ENCODE measurements at places on chromosomes 4 and X.

GRCh38 chr4:67535280-67535840 lies 9.9 kb downstream of the CENPC start:
- DNase-seq, result no peak

- peak; percentile 2 for DNase-seq
These were observed 162.8 kb downstream of the FBXO8 start for GRCh38 chr4:174120446-174121295.

GRCh38 chr4:22719218-22719617 lies 26.5 kb downstream of the GBA3 start:
- DNase-seq, result no peak

DNA sequence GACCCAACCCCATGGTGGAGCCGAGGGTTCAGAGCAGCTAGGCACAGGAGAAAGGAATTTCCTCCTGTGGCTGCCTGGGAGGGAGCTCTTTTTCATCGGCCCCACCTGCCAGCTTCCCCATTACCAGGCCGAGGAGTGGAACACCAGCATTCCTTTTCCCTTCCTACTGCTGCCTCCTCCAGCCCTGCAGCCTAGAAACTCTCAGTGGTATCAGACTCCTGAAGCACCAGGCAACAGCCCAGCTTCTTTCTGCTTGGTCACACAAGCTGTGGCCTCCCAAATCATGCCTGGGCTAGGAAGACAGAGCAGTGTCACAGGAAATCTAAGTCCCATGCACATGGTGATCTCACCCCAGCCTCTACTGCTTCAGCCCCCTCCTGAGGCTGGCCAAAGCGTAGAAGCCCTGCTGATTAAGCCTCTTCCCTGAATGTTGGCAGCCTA lies 30.1 kb downstream of the RTL5 start:
- no peak for DNase-seq

GRCh38 chr4:55543858-55544257 lies 2.9 kb downstream of the CLOCK start:
- no peak for DNase-seq

GRCh38 chrX:150308041-150308440 lies 55.1 kb upstream of the MAMLD1 start:
- DNase-seq, result no peak

- DNase-seq, result no peak
These were observed 49.5 kb upstream of the ENPP6 start for GRCh38 chr4:184267206-184267608.

DNA sequence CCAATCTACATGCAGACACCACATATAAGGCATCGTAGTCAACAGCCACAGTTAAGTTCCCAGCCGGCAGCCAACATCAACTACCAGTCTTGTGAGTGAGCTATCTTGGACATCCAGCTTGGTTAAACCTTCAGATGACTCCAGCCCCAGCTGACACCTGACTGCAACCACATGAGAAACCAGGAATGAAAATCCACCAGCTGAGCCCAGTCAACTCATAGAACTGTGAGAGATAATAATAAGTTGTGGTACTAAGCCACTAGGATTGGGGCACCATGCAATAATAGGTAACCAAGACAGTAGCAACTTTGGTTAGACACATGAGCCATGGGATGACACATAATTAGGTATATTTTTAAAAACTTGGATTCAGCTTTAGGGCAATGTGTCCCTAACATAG lies 188.1 kb upstream of the BCOR start:
- DNase-seq, result no peak

GRCh38 chr4:145587088-145587754 lies 32.0 kb upstream of the MMAA start:
- no peak for DNase-seq

DNA sequence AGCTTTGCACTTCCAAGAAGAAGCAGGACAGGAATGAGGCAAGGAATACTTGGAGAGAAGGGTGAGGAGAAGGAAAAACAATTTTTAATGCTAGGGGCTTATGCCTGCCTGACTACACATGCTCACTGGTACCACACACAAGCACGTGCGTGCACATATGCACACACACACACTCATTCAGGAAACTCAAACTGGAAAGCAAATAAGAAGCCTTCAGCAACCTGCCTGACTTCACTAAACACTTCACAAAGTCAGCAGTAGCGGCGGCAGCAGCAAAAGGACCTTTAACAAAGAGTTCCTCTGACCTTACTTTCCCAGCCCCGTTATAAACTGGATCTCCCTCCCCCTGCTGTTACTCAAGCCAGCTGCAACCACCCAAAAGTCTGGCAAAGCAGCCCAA lies 3.3 kb downstream of the ZDHHC9 start:
- no peak for DNase-seq

DNA sequence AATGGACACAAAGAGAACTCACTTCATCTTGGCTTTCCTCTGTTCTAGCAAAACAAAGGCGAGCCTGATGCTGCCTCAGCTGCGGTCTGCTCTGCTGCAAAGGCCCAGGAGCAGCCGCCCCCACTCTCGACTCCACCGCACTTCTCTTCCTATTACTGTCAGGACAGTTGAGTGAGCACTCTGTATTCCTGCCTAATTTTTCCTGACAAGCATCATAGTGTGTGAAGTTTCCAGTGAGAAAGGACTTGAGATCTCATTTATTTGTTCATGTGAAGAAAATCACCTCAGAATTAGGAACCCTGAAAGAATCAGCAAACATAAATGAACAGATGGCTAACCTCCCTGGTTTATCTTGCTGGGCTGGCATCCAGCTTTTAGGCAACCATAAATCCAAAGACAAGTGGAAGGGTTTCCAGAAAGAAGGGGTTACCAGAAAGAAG lies 15.6 kb downstream of the SCARB2 start:
- DNase-seq, result no peak

DNA sequence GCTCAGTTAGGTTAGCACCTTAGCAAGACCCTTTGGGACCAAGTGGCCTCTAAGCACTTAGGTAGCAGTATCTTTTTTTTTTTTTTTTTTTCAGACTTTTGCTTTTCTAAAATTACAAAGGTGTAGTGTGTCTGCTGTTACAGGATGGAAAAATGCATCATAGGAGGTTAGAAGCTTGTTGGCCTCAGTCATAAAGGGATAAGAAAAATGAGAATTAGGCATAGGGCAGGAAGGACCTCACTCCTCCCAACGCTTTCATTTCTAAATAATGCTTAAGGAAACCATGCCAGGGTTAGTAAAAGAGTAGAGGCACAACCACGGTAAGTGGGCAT lies 148.4 kb upstream of the PLAC1 start:
- DNase-seq, result no peak

- no peak for DNase-seq
These were observed 735.3 kb upstream of the TENM3 start for GRCh38 chr4:181507938-181508337.
